Lower lobe of right lung (tissue), 2 donors: ENCODE measurements at places on chromosomes 16 and 17. TPM values are rescaled to one million over a fixed set of nuclear protein-coding genes. Genes with fewer than 3 reads are reported as not detected.

- no peak for DNase-seq
Measured at GRCh38 chr16:89924297-89924924, 1.3 kb downstream of the TUBB3 start.

DNA sequence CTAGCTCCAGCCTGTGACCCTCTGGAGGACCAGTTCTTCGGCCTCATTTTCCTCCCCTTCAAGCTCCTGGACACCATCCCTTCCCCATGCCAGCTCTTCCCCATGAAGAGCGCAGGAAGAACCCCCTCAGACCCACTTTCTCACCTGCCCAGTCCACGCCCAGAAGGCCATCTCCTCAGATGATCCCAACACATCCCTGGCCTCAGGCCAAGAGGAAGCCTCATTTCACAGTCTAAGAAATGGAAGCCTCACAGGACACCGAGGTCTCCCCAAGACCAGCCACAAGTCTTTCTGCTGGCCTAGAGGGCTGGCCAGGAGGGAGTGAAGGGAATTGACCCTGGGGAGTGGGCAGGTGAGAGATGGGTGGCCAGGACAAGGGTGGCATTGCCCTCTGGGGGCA is 8.0 kb downstream of the SPATA32 start:
- DNase-seq = no peak

GRCh38 chr17:48579760-48580554 is 1.8 kb upstream of the HOXB4 start:
- DNase-seq = no peak

DNA sequence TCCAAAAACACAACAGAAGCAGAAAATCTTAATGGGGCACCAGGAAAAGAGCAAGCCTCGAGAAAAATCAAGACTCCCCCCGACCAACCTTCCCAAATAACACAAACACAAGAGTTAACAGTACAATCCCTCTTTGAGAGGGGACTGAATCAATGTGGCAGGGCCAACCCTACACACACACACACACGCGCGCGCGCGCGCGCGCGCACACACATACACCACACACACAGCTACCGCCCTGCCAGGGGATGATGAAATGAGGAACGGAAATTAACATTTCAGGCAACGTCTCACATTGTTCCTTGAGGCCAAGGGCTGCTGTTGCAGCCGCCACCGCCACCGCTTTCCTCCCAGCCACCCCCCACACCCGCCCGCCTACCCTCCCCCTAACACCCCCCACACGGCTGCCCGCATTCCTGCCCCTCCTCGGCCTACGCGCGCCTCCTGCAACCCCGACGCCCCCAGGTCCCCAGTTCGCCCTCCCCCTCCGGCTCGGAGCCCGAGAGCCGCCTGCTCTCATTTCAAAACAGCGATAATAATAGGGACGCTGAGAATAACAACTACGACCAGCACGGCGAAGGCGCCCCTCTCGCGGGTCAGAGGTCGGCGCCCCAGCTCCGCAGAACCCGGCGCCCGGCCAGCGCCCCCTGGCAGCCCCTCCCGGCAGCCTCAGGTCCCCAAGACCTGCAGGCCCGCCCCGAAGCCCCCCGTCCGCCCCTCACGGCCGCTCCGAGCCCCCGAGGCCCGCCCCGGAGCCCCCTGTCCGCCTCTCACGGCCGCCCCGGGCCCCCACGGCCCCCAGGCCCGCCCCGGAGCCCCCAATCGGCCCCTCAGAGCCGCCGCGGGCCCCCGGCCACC is 1.1 kb downstream of the ANKRD11 start:
- DNase-seq = peak; percentile 91

GRCh38 chr17:67055811-67056745 is 11.7 kb downstream of the CACNG1 start:
- DNase-seq = no peak

- no peak for DNase-seq
Measured at GRCh38 chr17:67412941-67413340, 35.9 kb downstream of the PITPNC1 start.

GRCh38 chr17:59503500-59503899 is 61.9 kb upstream of the DHX40 start:
- no peak for DNase-seq

DNA sequence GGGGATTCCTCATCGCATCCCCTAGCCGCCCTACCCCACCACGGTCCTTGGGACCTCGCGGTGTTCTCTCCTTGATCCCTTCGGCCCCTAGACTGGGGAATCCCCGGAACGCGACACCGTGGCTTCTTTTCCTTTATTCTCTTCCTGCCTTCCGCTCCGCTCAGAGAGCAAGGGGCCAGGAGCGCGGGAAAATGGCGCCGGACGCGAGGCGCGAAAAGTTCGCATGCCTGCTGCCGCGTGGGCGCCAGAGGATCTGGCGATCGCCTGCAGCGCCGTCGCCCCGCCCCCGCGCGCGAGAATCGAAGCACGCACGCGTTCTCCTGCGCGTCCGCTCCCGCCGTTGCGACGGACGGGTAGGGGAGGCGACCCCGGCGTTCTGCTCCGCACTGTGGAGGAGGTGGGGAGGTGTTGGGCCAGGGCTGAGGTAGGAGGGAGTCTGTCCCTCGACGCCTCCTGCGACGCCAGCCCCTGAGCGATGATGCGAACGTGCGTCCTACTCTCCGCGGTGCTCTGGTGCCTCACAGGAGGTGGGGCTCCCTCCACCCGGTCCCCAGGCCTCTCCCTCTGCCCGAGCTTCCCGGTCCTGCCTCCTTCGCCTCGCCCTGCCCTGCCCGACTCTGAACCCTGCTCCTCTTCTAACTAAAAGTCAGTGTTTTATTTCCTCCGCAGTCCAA is at the start of gene ZPBP2:
Gene ZPBP2 (plus strand): TSS at position 323 of the 674 bp plus-strand sequence. CDS start 153 bp downstream, at position 476.
- no peak for DNase-seq

DNA sequence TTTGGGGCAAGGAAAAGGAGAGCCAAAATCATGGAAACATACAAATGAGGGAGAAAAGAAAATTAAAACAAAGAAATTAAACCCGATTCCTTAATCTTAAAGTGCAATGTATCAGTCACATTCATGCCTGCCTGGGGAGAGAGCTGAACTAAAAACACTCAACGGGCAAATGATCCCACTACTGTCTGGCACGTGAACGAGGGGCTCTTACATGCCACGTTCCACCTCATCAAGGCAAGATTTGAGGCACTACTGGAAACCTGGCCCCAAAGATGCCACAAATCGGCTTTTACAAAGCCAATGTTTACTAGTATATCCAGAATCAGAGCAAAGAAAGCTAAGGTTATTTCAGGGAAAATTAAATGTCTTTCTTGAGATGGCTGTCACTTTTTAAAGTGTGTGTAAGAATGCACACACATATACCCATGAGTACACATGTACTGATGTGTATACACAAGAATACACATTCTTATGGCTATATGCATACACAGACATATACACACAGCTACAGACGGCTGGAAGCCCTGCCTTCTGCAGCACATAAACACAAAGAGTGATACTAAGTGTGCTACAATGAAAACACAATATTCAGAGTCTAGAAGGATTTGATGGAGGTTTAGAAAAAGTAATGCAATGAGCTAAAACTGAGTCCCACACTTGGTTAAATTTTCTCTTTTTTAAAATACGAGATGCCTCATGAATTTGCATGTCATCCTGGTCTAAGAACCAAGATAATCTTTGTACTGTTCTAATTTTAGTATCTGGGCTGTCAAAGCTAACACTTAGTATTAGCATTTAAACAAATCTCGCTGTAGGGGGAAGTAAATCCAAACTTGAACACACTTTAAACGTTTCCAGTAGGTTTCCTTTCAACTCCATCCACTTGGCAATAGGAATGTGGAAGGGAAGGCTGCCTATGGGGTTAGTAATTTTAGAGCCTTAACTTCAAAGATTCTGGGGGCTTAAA is 85.8 kb downstream of the CYTH1 start:
- DNase-seq = no peak

Gene RHBDF1
- 35.9 TPM for total RNA-seq

Gene SCARF1
- 37.4 TPM for total RNA-seq

Gene IL17C
- not detected for total RNA-seq

Gene KIF2B
- not detected for total RNA-seq

Gene TM4SF5
- total RNA-seq = not detected

Gene MMP28
- total RNA-seq = 40.9 TPM
